Lung (tissue), 17 donors: ENCODE measurements at places on chromosomes 1 and 21.

- H3K27ac ChIP-seq = no peak overlapping the region
- no peaks in the 10 kb centered on the region for H3K27me3 ChIP-seq
- no peak for DNase-seq
Observed at GRCh38 chr1:198363625-198364151, 176.8 kb downstream of the ATP6V1G3 start.

DNA sequence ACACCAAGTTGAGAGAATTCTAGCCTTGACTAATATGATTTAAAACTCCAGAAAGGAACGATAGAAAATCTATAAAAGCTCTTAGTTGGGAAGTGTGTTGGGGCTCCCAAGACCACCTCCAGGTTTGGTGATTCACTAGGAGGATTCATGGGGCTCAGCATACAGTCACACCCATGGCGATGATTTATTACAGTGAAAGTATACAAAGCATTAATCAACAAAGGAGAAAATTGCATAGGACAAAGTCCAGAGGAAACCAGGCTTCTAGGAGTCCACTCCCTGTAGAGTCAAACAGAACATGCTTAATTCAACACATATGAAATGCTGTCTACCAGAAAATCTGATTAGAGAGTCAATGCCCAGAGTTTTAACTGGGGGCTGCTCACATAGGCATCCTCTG lies 4.8 kb downstream of the CDCA8 start:
- no peak overlapping the region for H3K27ac ChIP-seq
- no peaks in the 10 kb centered on the region for H3K4me1 ChIP-seq
- DNase-seq = no peak
- H3K4me3 ChIP-seq = no peak overlapping the region

DNA sequence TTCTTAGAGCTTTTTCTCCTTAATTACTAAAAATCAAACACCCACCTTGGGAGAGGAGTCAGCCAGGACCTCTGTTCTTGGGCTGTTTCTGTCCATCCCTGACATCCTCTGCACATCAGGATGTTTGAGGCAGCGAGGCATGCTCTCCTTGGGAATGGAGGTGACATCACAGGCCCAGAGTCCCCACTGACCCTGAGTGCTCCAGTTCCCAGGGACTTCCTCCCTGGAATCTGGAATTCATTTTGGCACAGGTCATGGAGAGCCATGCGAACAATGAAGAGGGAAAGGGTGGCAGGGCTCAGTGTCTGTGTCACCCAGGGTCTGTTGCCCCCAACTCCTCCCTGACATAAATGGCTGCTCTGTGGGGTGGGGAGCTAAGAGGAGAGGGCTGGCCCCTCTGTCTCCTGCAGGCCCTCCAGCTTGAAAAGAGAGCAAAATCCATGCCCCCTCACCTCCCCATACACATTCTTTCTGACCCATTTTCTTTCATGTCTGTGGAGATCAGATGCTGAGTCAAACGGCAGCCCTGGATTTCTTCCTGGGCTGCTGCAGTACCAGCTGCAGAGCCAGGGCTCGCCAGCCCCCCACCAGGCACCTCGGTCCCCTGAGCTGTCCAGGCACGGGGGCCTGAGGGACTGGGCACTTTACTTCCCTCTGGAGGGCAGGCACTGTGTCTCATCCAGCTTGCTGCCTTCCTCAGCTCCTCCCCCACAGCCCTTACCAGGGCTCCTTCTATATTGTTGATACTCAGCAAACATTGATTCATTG lies 102.0 kb downstream of the NMNAT2 start:
- no peaks in the 10 kb centered on the region for H3K36me3 ChIP-seq
- H3K4me3 ChIP-seq = no peak overlapping the region
- DNase-seq = no peak
- H3K27ac ChIP-seq = no peak overlapping the region
- H3K27me3 ChIP-seq = no peaks in the 10 kb centered on the region

- no peaks in the 10 kb centered on the region for H3K27me3 ChIP-seq
- H3K27ac ChIP-seq = no peak overlapping the region
- no peak overlapping the region for H3K4me3 ChIP-seq
- peaks cover 15% of the 10 kb centered on the region for H3K4me1 ChIP-seq
Observed at GRCh38 chr1:33171977-33172813, 9.6 kb downstream of the TRIM62 start.

- H3K27ac ChIP-seq = no peak overlapping the region
- no peaks in the 10 kb centered on the region for H3K27me3 ChIP-seq
- H3K4me3 ChIP-seq = no peak overlapping the region
- DNase-seq = no peak
Observed at GRCh38 chr1:63833363-63834119, 59.7 kb downstream of the ROR1 start.

DNA sequence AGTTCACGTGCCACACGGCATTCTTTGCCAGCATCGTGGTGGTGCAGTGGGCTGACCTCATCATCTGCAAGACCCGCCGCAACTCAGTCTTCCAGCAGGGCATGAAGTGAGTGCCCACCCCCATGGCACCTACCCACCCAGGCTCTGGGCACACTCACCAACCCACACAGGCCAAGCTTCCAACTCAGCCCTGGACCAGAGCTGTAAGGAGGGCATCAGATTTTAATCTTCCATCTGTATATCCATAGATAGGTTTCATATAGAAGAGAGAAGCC lies 14.5 kb upstream of the ATP1A4 start:
- no peak overlapping the region for H3K27ac ChIP-seq
- DNase-seq = no peak
- no peaks in the 10 kb centered on the region for H3K4me1 ChIP-seq
- H3K27me3 ChIP-seq = no peaks in the 10 kb centered on the region
- H3K4me3 ChIP-seq = no peak overlapping the region

DNA sequence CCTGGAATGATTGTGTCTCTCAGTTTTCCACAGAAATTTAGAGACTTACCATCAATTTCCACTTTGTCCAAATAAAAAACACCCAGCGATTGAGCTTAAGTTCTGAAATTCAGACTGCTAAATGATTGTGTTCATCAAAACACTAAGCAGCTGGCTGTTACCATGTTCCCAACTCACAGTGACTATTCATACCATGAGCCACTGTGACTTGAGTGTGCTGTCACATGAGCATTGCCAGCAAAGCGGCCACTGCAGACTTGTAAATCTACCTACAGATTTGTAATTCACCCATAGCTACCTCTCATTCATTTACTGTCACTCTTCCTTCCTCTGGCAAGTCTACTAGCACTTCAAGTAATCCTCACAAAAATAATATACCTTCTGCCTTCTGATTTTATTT lies 17.2 kb upstream of the PRKAB2 start:
- H3K4me3 ChIP-seq = no peak overlapping the region
- H3K4me1 ChIP-seq = no peaks in the 10 kb centered on the region
- H3K36me3 ChIP-seq = no peaks in the 10 kb centered on the region
- H3K27ac ChIP-seq = no peak overlapping the region
- DNase-seq = no peak

DNA sequence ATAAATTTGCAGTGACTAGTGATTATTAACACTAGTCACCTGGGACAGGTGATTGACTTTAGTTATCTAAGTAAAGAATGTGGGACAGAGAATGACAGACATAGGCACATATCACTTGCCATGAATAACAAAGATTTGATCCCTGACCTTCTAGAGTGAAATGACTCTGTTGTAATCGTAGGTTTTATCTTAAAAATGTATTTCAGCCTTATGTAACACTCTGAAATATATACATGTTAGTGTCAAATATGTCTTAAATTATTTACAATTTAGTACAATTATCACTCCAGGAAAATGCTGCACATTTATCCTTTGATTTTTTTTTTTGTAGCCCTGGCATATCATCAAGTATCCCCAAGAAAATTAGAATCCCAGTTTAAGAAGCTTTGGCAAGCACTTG lies 186.4 kb upstream of the PTGFR start:
- H3K27ac ChIP-seq = no peak overlapping the region
- H3K4me3 ChIP-seq = no peak overlapping the region
- no peak for DNase-seq

- DNase-seq = no peak
- H3K4me3 ChIP-seq = no peak overlapping the region
- H3K27ac ChIP-seq = no peak overlapping the region
- H3K27me3 ChIP-seq = no peaks in the 10 kb centered on the region
Observed at GRCh38 chr21:40051801-40052200, 184.6 kb downstream of the PCP4 start.

GRCh38 chr1:55700359-55701130 lies 485.4 kb upstream of the USP24 start:
- no peaks in the 10 kb centered on the region for H3K27me3 ChIP-seq
- H3K36me3 ChIP-seq = no peaks in the 10 kb centered on the region
- H3K4me1 ChIP-seq = peaks cover 4% of the 10 kb centered on the region
- H3K4me3 ChIP-seq = no peak overlapping the region
